ELR (cell line): ENCODE measurements at places on chromosomes 3 and 15.

DNA sequence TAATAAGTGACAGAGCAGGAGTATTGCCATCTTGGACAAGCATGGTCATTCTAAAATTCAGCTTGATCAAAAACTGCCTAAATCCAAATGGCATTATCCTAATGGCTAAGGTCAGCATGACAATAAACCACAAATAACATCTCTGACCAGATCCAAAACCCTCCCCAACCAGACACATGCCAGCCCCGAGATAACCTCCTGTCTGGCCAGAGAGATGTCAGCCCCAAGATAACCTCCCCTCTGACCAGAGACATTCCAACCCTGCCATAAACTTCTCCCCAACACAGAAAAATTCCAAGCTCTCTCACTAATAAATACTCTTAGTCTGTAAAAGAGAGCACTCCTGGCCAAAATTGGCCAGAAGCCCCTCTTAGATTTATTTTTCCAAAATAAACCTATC is 470.5 kb upstream of the UBE2E2 start:
- no peak for DNase-seq

GRCh38 chr3:20097015-20097414 is 56.8 kb downstream of the KAT2B start:
- DNase-seq: no peak

DNA sequence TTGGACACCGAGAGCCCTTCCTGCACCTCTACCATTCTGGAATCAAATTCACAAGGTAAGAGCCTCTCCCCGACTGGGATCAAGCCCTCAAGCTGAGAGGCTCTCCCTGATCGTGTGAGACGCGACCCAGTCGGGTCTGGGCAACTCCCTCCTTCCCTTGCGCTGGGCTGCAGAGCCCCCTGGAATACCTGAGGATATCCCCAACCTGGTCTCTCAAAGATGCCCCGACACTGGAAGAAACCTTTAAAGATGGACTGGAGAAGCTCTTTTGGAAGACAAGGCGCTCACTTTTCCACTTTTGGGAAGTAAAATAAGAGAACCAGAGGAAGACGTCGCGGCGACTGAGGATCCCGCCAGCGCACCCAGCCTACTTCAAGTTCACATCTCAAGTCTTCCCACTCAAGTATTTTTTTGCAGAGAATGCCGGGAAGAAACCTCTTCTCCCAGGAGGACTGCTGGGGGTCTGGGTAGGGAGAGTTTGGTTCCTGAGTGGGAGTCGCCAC is 33.8 kb downstream of the ZIC4 start:
- DNase-seq: no peak

DNA sequence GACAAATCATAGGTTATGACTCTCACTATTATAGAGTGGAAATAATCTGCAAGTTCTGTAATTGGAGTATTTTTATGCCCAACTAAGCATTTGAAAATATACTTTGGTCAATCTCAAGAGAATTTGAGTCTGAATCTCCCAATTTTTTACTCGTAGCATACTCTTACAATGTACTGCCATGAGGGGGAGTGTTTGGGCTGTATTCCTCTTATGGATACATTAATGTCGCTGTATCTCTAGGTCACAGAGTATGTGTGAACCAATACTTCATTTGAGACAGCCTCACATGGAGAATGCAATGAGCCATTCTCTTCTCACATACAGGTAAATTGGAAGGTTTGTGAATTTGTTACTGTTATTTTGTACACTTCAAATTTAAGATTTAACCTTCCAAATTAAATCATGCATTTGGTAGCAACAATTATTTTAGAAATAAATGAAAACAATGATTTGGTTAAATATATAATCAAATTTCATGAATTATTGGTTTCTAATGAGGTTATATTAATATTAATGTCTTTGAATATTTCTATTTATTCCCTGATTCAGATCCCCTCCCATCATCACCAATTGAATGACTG is 5.5 kb upstream of the CD200 start:
- peak; percentile 78 for DNase-seq

DNA sequence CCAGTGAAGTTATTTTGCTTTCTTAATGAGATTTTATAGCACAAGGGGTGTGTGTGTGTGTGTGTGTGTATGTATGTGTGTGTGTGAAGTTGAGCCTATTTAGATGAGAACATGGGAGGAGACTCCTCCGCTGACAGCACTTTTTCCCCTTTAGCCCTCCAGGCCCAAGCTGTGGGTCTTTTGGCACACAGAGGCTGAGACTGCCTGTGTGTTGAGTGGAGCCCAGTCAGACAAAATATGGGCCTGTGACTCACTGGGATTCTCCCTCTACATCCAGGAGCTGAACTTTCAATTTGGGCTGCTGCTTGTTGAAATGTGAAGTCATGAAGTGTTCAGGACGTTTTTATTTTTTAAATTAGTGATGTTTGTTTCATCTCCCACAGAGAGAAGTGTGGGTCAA is 108.0 kb downstream of the MFSD1 start:
- DNase-seq: peak; percentile 63

GRCh38 chr3:158508481-158508880 is 62.5 kb upstream of the MLF1 start:
- DNase-seq: peak; percentile 83

DNA sequence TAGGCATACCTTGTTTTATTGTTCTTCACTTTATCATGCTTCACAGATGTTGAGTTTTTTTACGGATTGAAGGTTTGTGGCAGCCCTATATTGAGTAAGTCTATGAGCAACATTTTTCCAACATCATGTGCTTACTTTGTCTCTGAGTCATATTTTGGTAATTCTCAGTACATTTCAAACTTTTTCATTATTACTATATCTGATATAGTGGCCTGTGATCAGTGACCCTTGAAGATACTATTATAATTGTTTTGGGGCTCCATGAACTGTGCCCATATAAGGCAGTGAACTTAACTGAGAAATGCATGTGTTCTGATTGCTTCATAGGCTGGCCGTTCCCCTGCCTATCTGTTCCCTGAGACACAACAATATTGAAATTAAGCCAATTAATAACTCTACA is 42.8 kb upstream of the NSMCE3 start:
- DNase-seq: peak; percentile 48

GRCh38 chr3:128781164-128781563 is 55.2 kb downstream of the RAB7A start:
- DNase-seq: no peak

GRCh38 chr3:59677747-59678702 is 628.2 kb upstream of the CFAP20DC start:
- no peak for DNase-seq

GRCh38 chr3:57080171-57080570 is 19.7 kb downstream of the SPATA12 start:
- no peak for DNase-seq

- DNase-seq: peak; percentile 53
Observed at GRCh38 chr3:24199775-24200247, 254.7 kb downstream of the NR1D2 start.

- DNase-seq: no peak
Observed at GRCh38 chr15:40106203-40107161, 2.2 kb downstream of the BMF start.

- no peak for DNase-seq
Observed at GRCh38 chr15:95565690-95566089, 764.8 kb upstream of the NR2F2 start.

DNA sequence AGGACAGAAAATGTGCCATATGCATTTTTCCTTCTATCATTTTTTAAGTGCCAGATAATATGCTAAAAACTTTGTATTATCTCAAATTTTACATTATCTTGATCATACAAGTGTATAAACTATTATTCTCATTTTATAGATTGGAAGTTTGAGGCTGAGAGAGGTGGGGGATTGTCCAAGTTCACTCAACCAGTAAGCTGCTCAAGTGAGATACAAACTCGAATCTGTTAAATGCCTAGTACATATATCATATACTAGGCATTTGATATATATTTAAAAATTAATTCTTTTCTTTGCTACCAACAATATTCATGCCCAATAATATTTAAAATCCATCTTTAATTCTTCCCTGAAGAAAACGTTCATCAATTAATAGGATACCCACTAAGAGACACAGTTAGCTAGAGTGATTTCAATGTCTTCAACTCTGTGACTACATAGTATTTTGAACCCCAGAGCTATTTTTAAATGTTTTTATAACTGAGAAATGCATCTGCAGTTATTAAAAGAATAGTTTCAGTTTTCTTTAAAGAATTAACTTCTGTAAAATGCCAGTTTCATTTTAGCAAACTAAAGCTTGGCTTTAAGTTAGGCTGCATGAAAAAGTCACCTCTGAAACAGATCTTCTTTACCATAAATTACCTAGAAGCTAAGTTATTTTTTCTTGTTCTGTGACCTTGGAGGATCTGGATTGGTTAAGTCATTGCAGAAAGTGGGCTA is 40.4 kb downstream of the IQCB1 start:
- no peak for DNase-seq

DNA sequence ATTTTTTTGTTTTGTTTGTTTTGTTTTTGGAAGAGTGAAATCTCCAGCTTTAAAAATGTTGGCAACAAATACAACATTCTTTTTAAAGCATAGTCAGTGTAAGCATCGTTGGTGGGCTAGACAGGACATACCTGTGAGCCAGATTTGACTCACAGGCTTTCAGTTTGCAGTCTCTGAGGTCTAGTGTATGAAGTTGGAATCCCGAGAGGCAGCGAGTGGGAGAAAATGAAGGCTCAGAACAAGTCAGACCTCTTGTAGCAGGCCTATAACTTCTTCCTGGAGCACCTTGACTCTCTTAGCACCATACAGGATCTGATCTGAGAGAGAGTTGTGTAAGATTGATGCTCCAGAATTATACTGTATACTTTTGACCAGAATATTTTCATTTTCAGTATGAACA is 60.2 kb downstream of the CNTN4 start:
- DNase-seq: no peak

DNA sequence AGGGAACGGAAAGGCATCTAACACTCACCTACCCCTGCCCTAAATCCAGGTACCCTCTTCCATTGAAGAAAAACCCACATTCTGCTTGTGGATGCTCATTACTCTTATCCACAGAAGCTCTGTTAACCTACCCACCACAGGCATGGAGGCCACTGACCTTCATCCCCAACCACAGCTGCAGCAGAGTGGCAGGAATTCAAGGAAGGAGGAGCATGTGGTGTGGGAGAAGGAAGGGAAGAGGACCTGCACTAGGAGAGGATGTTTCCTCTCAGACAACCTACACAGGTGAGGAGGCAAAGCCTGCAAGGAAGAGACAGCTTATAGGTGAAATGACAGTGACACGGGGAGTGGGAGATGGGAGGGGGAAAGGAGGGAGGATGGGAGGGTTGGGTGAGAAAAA is 192.5 kb upstream of the TSC22D2 start:
- peak; percentile 17 for DNase-seq

DNA sequence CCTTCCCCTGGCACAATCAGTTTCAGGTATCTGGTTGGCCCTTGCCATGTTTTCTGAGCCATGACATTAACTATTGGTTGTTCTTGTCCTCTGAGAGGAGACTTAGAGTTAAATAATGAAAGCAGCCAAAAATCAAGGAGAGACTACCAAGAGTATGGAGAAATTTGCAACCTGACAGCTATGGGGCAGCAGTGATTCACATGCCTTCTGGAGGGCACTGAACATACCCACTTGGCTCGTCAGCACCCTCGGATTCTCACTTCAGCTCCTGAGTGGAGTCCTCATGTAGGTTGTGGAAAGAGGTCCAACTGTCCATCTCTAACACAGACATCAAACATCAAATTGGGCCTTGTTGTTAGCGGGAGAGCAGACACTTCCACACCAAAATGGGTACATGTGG is 265.6 kb downstream of the EBLN2 start:
- no peak for DNase-seq

- peak; percentile 80 for DNase-seq
Observed at GRCh38 chr3:69212411-69213160, 90.2 kb upstream of the LMOD3 start.

- DNase-seq: no peak
Observed at GRCh38 chr3:136105044-136105443, 91.1 kb downstream of the MSL2 start.

DNA sequence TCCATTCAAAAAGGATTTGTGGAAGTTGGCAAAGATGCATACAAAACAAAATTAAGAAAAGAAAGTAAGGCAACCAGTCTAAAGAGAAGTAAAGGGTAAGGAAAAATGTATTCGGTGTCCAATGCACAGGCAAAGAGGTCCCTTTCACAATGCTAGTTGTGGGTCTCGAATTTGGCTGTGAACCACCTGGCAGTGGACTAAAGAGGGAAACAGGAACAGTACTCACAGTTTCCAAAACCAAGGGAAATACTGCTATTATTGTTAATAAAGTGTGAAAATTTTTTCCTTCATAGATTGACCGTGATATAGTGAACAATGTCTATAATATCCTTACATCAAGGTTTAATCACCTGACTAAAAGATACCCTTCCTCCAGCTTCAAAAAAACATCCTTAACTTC is 57.9 kb downstream of the TNIK start:
- DNase-seq: no peak

- peak; percentile 44 for DNase-seq
Observed at GRCh38 chr15:40259021-40259420, 20.2 kb downstream of the PAK6 start.

DNA sequence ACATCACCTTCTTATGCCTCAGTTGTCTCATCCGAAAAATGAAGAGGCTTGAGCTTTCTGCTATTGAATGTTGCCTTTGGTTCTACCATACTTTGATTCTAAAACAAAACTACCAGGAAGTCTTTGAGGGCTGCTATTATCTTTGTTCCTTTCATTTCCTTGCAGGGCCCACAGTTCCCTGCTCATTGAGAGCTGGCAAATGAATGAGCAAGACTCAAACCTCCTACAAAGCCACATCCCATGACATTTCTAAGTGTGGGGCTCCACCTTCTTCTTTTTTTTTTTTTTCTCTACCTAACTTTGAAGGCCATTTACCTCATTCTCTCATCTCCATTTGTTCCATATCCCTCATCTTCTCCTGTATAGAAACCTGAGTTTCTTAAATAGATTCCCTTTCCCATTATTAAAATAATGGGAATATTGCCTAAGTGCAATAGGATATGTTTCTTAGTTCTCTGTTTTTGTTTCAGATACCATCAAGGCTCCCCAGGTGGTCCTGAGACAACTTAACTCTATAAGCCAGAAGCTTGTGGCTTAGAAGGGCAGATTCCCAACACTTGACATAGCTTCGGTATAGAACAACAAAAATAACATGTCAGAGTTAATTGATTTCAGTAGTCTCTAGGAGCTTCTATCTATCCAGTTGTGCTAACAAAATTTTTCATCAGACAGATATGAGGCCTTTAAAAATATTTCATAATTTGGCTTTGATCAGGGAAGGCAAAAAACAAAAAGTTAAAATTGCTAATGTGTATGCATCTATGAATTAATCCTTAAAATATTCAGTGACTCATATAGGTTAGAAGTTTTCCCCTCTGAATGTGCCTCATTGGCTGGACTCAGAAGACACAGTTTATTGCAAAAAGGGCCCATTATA is 951.6 kb downstream of the TUSC7 start:
- DNase-seq: peak; percentile 78

DNA sequence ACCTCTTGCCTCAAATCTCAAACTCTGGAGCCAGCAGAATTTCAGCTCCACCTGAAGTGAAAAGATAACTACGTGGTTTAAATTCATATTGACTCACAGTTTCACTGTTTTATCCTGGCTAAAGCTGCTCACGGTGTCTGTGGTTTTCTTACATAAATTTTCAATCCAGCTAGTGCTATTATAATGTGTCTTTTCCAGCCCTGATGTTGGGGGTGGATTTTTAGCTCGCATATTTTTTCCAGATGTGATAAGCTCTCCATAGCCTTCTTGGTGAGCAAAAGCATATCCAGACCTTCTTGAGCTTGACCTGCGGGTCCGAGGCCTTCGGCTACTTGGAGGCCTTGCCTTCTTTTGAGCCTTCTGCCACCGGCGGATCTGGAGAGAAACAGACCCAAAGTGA is 239.3 kb downstream of the DTWD1 start:
- peak; percentile 20 for DNase-seq

- DNase-seq: no peak
Observed at GRCh38 chr3:115375362-115375761, 228.3 kb upstream of the ZBTB20 start.

- DNase-seq: peak; percentile 47
Observed at GRCh38 chr3:50008931-50009330, 69.0 kb downstream of the RBM6 start.
